Thyroid gland (tissue), 4 donors: ENCODE measurements at places on chromosomes 5 and 9. TPM values are rescaled to one million over a fixed set of nuclear protein-coding genes. Genes with fewer than 3 reads are reported as not detected.

- H3K27ac ChIP-seq, result peak overlapping the region; percentile 51
- no peak overlapping the region for H3K4me3 ChIP-seq
- H3K27me3 ChIP-seq, result no peaks in the 10 kb centered on the region
- H3K36me3 ChIP-seq, result no peaks in the 10 kb centered on the region
These were observed 152.2 kb downstream of the GLIS3 start for GRCh38 chr9:4147476-4148230.

The SGCD gene
- total RNA-seq, result 7.4 TPM

The C9 gene
- total RNA-seq, result not detected

GRCh38 chr9:134449180-134449916 lies 123.1 kb downstream of the RXRA start:
- no peaks in the 10 kb centered on the region for H3K27me3 ChIP-seq
- no peaks in the 10 kb centered on the region for H3K36me3 ChIP-seq
- H3K4me1 ChIP-seq, result no peaks in the 10 kb centered on the region

The CORO2A gene
- total RNA-seq, result 2.4 TPM
